Transverse colon (tissue), 4 donors: ENCODE measurements at places on chromosomes 13 and 19.

DNA sequence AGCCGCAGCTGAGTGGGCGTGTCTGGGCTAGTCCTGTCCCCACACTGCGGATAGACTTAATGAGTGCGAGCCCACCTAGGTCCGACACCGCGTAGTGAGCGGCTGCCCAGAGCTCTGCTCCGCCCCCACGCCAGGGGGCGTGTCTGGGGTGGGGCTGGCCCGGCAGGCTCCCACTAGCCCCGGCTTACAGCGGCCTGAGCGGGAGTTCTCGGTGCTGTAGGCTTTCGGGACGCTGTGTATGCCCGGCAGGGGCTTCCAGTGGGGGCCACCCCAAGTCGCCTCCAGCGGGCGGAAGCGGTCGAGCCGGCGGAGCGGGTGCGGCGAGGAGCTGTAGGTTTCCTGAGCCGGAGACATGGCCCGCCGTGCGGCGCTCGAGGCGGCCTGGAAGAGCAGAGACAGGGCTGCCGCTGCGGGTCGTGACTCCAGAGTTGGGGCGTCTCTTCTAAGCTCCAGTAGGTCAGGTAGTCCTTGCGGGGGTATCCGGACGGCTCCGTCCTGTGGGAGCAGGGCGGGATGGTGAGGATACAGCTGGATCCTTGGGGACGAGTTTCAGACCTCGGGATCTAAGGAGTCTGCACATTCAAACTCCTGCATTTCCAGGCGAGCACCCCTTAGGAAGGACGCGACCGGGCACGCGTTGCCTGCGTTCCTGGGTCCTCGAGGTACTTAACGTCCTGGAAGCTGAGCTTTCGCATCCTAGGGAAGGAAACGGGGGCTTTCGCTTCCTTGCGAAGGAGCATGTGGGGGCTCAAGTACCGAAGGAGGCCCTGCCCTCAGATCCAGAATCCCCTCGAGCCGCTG, 1.2 kb downstream of the CGB7 start:
- DNase-seq = peak; percentile 65

DNA sequence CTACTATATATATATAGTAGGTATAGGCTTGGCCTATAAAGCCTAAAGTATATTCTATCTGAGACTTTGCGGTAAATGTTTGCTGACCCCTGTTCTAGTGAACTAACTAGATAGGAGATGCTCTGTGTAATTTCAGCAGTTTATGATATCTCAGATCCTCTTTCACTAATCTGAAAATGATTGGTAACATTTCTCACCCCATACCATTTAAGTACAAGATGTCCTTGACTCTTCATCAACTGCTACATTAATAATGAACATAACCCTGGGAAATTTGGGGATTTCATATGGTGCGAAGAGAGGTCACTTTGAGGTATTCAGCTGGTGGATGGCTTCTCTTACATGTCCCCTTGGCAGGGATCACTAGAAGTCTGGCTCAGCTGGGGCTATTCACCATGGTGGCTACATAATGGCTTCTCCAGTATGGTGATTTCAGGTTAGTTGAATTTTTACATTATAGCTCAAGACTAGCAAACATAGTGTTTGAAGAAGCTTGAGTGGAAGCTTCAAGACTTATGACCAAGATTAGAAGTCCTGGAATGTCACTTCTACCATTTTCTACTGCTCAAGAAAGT, 103.6 kb upstream of the MYCBP2 start:
- DNase-seq = no peak

DNA sequence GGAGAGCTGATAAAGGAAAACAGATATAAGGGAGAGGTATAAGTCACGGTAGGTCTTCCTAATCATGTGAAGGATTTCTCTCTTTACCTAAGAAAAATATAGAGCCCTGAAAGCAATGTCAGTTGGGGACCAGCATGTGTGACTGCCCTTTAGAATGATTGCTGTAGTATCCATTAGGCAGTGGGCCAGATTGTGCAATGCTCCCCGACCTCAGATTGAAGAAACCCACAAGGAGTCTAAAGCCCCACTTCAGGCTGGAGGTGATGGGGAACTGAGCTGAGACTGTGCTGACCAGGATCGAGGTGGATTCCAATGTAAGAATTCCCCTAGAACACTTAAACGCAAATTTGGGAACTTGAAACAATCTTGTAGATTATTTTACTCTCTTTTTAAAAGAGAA, 614.4 kb downstream of the LIG4 start:
- no peak for DNase-seq

GRCh38 chr13:80955501-80955900, 614.6 kb upstream of the SPRY2 start:
- no peak for DNase-seq

DNA sequence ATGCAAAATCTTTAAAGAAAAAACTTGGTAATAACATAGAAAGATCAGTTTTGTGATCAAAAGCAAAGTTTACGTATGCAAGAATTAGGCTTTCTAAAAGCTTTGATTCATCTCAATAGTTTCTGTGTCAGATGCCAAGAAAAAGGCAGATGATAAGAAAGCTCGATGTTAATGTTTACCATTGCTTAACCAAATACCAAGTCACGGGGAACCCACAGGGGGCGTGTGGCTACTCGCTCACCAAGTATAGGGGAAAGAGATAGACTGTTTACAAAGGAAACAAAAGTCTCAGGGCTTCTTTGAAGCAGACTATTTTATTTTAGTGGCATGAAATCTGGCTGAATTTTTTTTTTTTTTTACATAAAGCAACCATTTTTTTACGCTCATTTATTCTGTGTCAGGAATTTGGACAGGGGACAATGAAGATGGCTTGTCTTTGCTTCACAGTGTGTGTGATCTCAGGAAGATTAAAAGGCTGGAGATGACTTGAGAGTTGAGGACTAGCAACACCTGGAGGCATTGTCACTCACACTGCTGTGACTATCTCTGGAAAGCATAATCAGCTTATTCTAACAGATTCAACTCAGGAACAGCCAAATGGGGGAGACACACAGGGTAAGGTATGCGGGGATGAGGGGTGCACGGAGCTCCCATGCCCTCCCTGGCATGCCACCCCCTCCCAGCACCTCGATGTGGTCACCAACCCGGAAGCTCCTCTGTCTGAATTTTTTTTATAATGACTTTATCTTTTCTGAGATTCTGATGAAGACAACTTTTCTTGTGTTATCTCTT, 24.9 kb downstream of the RCBTB1 start:
- DNase-seq = peak; percentile 15

- no peak for DNase-seq
These were observed 1.0 kb downstream of the AMH start for GRCh38 chr19:2249880-2250765.

- no peak for DNase-seq
These were observed 299.3 kb downstream of the ENOX1 start for GRCh38 chr13:43487461-43487860.
